ENCODE measurements at places on chromosomes 4 and X.

DNA sequence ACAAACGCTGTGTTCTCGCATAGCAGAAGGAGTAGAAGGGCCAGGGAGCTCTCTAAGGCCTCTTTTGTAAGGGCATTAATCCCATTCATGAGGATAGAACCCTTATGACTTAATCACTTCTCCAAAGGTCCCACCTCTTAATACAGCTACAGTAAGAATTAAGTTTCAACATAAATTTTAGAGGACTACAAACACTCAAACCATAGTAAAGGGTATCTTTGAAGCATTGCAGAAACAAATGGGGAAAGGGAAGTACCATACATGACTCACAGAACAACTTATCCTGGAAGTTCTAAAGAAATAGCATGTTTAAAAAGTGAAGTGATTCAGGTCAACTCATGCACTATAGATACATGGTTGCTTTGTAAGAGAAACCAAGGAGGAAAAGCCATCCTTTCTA is 680.8 kb downstream of the RPA4 start:
- DNase-seq, result no peak

GRCh38 chrX:63275127-63275526 is 76.0 kb downstream of the SPIN4 start:
- no peak for DNase-seq

DNA sequence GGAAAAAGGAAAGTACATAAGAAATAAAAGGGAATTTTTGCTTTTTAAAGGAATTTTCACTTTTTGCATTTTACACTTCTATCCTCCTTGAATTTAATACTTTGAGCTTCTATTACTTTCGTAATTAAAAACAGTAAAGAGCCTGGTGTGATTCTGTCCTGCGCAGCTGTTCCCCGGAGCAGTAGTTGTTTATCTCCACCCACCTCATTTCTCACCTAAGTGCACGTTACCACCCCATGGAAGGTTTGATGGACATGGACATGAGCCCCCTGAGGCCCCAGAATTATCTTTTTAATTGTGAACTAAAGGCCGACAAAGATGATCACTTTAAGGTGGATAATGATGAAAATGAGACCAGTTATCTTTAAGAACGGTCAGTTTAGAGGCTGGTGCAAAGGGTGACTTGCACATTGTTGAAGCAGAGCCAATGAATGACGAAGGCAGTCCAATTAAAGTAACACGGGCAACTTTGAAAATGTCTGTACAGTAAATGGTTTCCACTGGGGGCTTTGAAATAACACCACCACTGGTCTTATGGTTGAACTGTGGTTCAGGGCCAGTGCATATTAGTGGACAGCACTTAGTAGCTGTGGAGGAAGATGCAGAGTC is 52.1 kb upstream of the TEX13D start:
- DNase-seq, result no peak

GRCh38 chr4:53994382-53995102 is 69.9 kb downstream of the CHIC2 start:
- DNase-seq, result no peak

Data from fibroblast of skin of right biceps (primary cell).